ENCODE measurements at places on chromosomes 3 and 15.

DNA sequence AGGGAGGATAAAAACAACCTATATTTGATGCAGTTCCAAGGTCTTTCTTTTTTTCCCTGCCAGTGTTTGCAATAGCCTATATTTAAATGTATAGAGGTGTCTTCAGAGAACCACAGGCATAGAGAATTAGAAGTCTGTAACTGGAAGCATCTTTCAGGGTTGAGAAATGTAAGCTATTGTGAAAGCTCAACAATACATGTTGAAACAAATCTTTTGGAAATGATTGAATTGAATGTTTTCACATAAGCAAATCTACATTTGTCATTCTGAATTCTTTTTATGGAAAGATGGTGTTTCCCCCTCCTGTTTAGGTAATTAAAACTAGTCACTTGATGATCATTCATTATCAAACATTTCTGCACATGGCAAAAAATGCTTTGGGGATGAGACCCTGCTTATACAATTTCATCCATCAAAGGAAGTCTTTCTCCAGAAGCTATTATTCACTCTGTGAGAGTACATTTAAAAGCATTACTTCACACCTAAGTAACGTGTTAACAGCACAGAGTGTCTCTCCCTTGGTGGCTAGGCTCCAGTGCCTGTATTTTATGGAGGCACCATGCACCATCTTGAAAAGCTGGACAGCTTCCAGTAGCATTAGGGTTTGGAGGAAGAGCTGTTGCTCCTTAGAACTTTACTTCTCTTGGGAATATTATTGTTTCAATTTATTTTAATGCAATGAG lies 406.2 kb downstream of the LSAMP start:
- DNase-seq = no peak

- peak; percentile 44 for DNase-seq
Observed at GRCh38 chr15:90869601-90870353, 1.4 kb downstream of the FURIN start.

DNA sequence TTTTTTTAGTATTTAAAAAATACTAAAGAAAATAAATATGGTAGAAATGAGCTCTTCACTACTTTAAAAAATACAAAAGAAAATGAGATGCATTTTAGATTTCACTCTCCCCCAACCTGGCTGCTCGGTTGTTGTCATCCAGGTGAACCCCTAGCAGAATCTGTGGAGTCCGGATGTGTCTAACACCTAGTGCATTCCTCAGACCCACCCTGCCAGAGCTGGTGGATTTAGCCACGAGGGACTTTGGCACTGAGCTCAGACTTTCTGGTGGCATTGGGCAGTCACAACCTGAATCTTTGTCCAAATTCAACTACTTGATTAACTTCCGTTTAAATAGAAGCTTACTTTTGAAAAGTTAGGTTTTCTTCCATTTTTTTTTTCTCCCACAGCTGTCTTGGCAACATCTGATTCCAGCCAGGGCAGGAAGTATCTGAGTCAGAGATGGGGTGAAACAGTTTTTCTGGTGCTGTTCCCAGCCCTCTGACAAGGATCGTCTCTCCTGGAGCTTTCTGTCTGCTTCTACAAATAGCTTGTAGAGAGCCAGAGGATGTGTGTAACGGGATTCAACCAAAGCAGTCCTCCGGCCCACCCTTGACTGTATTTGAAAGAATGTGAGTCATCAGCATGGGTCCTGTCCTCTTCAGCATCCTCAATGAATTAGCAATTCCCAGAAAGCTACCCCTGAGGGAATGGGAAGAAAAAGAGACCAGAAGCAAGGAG lies 301.8 kb upstream of the MCTP2 start:
- no peak for DNase-seq

GRCh38 chr3:134453631-134454030 lies 32.2 kb downstream of the ANAPC13 start:
- no peak for DNase-seq

- peak; percentile 32 for DNase-seq
Observed at GRCh38 chr15:31304751-31305365, 21.8 kb upstream of the KLF13 start.

DNA sequence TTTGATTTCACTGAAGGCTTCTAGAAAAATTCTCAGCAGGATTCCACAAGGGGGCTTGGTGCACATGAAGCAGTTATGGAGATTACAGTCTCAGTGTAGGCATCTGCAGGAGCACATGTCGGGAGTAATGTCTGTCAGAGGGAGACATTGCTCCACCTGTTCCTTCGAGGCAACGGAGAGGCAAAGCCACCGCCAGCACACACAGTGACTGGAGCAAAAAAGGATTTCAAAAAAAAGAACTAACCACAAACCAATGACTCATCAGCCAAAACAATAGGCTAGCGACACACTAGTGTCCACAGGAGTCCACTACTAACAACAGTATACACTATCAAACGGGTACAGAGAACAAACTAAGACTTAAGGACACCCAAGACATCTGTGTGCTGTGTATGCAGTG lies 68.9 kb downstream of the NPTN start:
- DNase-seq = no peak

DNA sequence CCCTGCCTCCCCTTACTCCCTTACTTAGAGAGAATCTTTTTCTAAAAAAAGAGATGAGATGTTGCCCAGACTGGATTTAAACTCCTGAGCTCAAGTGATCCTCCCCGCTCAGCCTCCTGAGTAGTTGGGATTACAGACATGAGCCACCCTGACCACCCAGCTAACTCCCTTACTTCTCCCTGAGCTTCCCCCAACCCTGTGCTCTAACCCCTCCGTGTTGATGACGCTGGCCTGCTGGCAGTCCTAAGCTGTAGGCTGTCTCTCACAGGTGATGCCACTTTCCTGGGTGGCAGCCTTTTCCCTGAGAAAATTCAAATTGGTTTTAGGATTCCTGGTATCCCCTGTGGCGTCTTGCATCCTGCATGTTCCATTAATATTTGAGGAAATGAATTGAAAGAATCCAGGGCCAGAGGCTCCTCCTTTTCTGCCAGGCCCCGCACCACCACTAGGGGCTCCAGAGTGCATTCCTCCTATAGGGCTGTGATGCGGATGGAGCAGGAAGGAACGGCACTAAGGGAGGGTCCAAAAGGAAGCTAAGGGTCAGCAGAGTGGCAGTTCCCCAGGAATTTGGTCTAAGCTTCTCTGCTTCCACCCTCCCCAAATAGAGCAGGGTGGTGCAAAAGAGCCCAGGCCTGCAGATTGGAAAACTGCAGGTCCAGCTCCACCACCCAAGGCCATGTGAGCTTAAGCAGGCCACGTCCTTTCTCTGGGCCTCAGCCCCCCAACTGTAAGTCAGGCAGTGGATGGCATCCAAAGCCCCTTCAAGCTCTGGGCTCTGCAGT lies 101.1 kb downstream of the DAPK2 start:
- peak; percentile 56 for DNase-seq

DNA sequence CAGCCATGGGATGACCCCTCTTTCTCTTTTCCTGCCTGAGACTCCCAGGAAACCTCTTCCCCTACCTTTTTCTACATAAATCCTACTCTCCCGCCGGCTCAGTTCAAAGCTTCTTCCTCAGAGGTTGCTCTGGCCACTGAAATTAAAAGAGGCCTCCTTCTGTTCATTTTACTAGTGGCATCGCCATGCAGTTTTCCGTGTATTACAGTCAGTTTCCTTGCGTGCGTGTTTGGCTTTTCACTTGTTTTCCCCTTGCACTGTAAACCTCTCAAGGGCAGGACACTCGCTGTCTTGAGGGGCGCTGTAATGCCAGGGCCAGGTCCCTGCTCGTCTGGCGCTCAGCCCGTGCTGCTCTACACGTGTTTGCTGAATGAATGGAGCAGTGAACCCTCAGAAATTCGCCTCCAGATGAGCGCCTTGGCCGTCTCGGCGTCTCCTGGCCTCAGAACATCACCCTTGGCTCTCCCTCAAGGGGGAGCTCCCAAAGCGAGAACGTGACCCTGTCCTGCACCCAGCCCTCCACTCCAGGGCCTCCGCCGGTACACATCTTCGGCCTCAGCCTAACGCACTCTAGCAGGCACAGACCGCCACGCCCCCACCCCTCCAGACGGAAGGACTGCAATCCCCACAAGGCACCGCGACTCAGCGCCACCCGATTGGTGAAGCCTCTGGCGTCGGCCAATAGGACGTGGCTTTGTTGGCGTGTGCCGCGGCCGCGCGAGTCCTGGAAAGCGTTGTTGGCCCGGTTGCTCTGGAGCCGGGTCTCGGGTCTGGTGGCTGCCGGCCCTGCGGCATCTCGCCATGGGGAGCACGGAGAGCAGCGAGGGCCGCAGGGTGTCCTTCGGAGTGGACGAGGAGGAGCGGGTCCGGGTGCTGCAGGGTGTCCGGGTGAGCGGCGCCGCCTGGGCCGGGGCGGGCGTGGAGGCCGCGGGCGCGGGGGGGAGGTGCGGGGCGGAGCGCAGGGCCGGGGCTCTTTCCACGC lies at the start of gene CHCHD6:
TSS of gene CHCHD6 (plus strand) at position 729 of the 982 bp plus-strand sequence. CDS start at position 802, 73 bp downstream.
- DNase-seq = peak; percentile 95

- no peak for DNase-seq
Observed at GRCh38 chr3:20984594-20985205, 766.3 kb downstream of the ZNF385D start.

- no peak for DNase-seq
Observed at GRCh38 chr3:7238565-7239295, 377.8 kb downstream of the GRM7 start.

DNA sequence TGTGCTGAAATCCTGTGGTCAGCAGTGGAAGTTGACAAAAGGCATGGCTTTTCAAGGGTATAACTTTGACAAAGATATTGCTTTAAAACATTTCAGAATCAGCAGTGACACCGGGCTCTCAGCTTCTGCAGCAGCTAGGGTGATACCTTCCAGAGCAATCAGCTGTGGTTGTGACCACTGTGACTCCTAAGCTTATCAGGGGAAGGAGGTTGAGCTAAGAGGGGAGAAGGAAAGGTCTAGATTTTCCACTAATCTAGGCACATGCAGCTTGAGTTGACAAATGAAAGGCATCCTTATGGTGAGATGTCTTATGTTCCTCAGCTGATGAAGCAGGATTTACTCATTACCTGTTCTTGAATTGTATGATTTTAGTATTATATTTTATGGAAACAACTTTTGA lies 16.3 kb upstream of the LRRFIP2 start:
- DNase-seq = no peak

GRCh38 chr3:61029194-61029593 lies 222.1 kb downstream of the FHIT start:
- DNase-seq = no peak

- no peak for DNase-seq
Observed at GRCh38 chr3:71201939-71202338, 381.6 kb downstream of the FOXP1 start.

DNA sequence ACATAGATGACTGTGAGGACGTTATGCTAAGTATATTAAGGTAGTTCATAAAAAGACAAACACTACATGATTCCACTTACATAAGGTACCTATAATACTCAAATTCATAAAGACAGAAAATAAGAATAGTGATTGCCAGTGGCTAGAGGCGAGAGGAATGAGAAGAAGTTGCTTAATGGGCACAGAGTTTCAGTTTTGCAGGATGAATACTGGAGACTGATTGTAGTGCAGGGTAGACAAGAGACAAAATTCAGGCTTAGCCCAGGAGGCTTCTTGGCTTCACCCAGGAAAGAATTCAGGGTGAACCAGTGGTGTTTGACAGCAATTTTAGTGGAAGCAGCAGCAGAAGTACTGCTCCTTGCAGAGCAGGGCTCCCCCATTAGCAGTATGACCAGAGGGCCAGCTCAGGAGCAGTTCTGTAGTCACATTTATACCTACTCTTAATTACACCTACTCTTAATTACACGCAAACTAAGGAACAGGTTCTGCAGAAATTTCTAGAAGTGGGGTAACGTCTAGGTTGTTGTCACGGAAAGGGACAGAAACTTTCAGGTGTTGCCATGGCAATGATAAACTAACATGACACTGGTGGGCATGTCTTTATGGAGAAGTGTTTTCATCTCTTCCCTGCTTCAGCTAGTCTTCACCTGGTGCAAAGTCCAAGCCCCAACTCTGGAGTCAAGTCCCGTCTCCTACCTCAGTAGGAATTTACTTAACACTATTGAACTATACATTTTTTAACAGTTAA lies 55.2 kb downstream of the TBL1XR1 start:
- peak; percentile 72 for DNase-seq

DNA sequence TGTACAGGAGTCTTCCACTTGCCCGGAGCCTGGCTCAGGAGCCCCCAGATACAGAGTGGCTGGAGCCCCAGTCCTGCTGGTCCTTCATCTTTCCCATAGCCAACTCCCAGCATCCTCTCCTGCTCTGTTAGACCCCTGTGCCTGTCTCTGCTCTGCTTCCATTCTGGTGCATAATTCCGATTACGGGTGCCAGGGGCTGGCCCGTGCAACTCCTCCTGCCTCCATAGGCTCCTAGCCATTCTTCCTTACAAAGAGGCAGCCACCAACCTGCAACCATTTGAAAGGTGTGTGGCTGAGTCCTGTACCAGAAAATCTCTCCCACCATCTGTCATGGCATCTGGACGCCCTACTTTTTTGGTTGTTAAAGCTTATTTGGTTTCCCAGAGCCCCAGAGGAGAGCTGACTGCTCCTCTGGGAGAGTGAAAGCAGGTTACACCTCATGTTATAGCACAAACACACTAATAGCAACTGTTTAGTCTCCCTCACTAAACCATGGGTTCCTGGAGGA lies 5.2 kb upstream of the RAD18 start:
- DNase-seq = no peak

GRCh38 chr3:164477403-164477802 lies 600.9 kb downstream of the SI start:
- no peak for DNase-seq

DNA sequence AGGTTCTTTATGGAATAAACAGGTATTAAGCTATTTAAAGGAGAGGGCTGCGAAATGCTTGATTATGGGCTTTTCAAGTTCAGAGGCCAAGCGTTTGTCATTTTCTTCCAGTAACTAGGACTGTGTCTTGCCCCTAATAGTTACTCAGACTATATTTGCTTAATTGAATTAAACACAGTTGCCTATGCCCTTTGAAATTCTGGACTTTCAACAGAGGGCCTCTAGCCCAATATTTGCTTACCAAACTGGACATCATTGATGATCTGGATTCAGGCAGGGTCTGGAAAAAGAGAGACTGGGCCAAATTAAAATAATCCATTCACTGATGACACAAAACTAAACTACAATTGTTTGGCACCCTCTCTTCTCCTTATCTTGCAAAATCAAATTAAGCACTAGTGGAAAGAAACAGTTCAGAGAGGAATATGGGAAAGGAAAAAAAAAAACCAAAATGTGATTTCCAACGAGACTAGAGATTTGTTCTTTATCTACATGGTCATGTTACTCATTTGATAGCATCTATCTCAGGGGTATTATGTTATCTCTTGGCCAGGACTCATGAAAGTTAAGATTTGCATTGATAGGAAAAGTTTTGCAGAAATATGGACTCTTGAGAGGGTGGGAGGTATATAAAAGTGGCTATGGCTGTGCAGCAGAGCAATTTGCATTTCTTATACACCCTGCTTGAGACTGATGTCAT lies 75.1 kb upstream of the TSEN2 start:
- DNase-seq = no peak

GRCh38 chr3:58237941-58238681 lies 519 bp downstream of the ABHD6 start:
- DNase-seq = peak; percentile 50
